ENCODE measurements at places on chromosomes 5 and 9.

- H3K4me3 ChIP-seq = no peak overlapping the region
- H3K27me3 ChIP-seq = no peaks in the 10 kb centered on the region
- DNase-seq = peak; percentile 87
- H3K36me3 ChIP-seq = no peaks in the 10 kb centered on the region
Measured at GRCh38 chr5:142826741-142827492, 56.7 kb downstream of the ARHGAP26 start.

- no peaks in the 10 kb centered on the region for H3K36me3 ChIP-seq
- no peaks in the 10 kb centered on the region for H3K27me3 ChIP-seq
- H3K4me1 ChIP-seq = no peaks in the 10 kb centered on the region
- no peak for DNase-seq
Measured at GRCh38 chr5:36642089-36642488, 35.7 kb downstream of the SLC1A3 start.

GRCh38 chr9:13811876-13812275 lies 502.1 kb downstream of the NFIB start:
- DNase-seq = no peak
- H3K27ac ChIP-seq = no peak overlapping the region
- no peaks in the 10 kb centered on the region for H3K27me3 ChIP-seq

DNA sequence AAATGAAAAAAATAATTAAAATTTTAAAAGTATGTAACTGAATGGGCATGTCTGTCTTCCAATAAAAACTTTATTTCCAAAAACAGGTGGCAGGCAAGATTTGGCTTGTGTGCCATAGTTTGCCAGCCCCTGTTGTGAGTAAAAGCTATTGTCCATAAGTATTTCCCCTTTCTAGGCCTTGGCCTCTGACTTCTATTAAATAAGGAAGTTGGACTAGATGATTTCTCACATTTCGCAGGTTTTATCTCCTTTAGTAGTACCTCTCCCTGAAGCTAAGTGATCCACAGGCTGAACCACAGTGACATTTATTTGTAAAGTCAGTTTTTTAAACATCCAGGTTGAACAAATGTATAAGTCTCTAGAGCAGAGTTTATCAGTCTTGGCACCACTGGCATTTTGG lies 41.3 kb downstream of the RECK start:
- no peak overlapping the region for H3K27ac ChIP-seq
- DNase-seq = no peak
- H3K4me1 ChIP-seq = peaks cover 10% of the 10 kb centered on the region
- H3K27me3 ChIP-seq = no peaks in the 10 kb centered on the region

DNA sequence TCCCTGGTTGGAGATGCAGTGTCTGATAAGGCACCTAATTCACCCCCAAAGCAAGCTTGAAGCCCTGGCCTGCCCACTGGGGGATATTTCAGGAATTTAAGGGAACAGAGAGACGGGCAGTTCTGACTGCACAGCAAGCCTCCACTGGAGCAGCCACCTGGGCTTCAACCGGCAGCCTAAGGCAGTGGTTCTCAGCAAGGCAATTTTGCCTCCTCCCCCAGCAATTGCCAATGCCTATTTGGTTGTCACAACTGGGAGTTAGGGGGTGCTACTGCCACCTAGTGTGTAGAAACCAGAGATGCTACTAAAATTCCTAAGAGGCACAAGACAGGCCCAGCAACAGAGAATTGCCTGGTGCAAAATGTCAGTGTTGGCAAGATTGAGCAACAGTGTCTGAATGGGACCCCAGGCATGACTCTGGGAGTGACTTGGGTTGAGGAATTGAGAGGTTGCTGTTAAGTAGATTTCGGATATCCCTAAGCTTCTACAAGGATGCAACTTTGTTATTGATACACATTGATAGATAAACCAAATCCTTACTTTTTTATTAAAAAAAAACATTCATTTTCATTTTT lies 58.7 kb upstream of the CTSL start:
- H3K36me3 ChIP-seq = peaks cover 20% of the 10 kb centered on the region
- H3K4me3 ChIP-seq = no peak overlapping the region
- no peaks in the 10 kb centered on the region for H3K4me1 ChIP-seq
- H3K27ac ChIP-seq = no peak overlapping the region

DNA sequence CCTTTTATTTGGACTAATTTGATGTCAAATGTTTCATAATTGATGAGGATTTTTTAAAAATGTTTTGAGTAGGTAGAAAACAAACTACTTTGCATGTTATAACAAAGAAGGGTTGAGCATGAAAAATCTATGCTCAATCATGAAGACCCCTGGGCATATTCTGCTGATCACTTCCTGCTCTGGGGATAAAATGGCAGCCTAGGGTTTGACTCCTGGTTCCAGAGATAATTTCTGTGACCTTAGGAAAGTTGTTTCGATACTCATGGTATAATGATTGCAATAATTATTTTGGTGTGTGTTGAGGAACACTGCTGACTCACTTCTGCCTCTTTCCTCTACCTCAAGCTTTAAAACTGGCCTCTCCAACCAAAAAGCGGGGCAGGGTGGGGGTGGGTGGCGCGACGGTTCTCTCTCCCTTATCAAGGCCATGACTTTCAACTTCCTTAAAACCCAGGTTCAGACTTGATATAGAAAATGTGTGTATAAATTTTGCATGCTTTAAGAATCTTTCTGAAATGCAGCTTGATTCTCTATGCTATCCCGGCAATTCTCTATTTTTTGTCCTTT lies 6.0 kb upstream of the PIP5K1B start:
- no peaks in the 10 kb centered on the region for H3K36me3 ChIP-seq
- H3K4me1 ChIP-seq = no peaks in the 10 kb centered on the region

DNA sequence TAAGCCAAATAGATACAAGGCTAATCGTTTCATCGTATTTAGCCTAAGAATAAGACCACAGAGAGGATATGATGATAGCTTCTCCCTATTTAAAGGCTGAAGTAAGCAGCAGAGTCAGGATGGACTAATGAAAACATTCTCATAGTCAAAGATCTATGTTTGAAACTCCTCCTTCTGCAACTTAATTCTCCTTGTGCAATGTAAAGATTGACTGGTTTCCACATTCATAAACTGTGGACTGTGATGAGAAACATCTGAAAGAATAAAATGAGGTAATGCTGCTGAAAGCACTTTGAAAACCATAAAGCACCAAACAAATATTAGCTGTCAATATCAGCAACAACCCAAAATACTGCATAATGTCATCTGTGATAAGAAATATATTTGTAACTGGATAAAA lies 361.9 kb downstream of the CSNK1G3 start:
- peaks cover 15% of the 10 kb centered on the region for H3K4me1 ChIP-seq
- H3K27me3 ChIP-seq = no peaks in the 10 kb centered on the region
- H3K36me3 ChIP-seq = no peaks in the 10 kb centered on the region
- DNase-seq = no peak
- H3K4me3 ChIP-seq = no peak overlapping the region

GRCh38 chr9:99752417-99753109 lies 69.1 kb upstream of the NR4A3 start:
- H3K27ac ChIP-seq = no peak overlapping the region
- no peaks in the 10 kb centered on the region for H3K4me1 ChIP-seq
- H3K36me3 ChIP-seq = no peaks in the 10 kb centered on the region
- H3K27me3 ChIP-seq = no peaks in the 10 kb centered on the region
- DNase-seq = no peak
- H3K4me3 ChIP-seq = no peak overlapping the region

GRCh38 chr9:6873857-6874256 lies 116.1 kb downstream of the KDM4C start:
- H3K36me3 ChIP-seq = no peaks in the 10 kb centered on the region
- no peaks in the 10 kb centered on the region for H3K27me3 ChIP-seq
- H3K27ac ChIP-seq = no peak overlapping the region

DNA sequence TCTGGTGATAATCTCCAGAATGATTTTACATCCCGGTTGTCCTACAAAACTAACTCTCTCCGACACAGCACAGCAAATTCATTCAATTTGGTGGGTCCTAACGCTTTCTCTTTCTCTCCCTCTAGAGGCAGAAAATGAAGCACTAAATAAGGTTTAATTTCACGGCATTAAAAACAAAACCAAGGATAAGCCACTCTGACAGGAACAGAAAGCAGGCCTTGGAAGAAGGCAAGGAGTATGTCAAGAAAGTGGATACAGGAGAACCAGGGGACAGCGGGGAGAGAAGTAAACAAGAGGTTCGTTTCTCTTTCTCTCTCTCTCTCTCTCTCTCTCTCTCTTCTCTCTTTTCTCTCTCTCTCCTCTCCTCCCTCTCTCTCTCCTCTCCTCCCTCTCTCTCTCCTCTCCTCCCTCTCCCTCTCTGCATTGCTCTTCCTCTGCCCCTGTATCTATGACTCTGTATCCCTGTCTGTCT lies 49.8 kb downstream of the EBF1 start:
- peak overlapping the region; percentile 64 for H3K27ac ChIP-seq
- H3K27me3 ChIP-seq = no peaks in the 10 kb centered on the region
- no peaks in the 10 kb centered on the region for H3K36me3 ChIP-seq

DNA sequence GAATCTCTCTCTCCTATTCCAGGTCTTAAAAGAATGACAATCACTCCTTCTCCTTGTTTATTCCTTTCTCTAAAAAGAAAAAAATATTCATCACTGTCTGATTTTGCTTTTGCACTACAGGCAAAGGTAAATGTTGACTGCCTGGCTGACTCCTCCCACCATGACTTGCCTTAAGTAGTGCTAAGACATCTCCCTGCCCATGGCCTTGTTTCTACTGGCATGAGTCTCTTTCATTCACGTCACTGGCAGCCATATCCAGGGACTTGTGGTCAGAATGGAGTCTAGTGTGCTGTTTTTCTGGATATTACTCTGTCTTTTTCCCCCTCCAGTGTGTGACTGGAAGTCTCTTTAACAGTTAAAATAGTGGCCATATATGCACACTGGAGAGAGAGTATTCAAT lies 522.9 kb upstream of the DAB2 start:
- no peaks in the 10 kb centered on the region for H3K4me1 ChIP-seq
- H3K36me3 ChIP-seq = no peaks in the 10 kb centered on the region
- no peak overlapping the region for H3K27ac ChIP-seq
- no peaks in the 10 kb centered on the region for H3K27me3 ChIP-seq

- no peak for DNase-seq
- H3K4me3 ChIP-seq = no peak overlapping the region
- no peaks in the 10 kb centered on the region for H3K27me3 ChIP-seq
- no peaks in the 10 kb centered on the region for H3K36me3 ChIP-seq
- no peaks in the 10 kb centered on the region for H3K4me1 ChIP-seq
Measured at GRCh38 chr5:151738125-151738848, 20.1 kb downstream of the ATOX1 start.

DNA sequence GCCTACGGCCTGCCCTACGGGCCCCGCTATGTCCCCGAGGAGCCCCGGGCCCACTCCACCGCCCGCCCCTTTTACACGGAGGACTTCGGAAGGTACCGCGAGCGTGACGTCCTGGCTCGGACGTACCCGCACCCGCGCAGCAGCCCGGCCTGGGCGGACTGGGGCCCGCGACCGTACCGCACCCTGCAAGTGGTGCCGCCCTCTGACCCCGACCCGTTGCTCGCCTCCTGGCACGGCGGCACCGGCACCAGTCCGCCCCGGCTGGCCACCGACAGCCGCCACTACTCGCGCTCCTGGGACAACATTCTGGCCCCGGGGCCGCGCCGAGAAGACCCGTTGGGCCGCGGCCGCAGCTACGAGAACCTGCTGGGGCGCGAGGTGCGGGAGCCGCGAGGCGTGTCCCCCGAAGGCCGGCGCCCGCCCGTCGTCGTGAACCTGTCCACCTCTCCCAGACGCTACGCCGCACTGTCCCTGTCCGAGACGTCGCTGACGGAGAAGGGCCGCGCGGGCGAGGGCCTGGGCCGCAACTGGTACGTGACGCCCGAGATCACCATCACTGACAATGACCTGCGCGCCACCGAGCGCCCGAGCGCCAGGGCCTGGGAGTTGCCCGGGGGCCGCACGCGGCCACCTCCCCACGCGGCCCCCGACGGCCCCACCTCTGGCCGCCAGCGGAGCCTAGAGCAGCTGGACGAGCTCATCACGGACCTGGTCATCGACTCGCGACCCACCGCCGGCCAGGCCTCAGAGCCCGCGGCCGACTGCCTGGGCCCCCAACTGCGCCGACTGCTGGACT lies 3.4 kb downstream of the AJM1 start:
- H3K27ac ChIP-seq = no peak overlapping the region
- no peak overlapping the region for H3K4me3 ChIP-seq
- peaks cover 3% of the 10 kb centered on the region for H3K27me3 ChIP-seq
- no peak for DNase-seq
- H3K4me1 ChIP-seq = peaks cover 38% of the 10 kb centered on the region

DNA sequence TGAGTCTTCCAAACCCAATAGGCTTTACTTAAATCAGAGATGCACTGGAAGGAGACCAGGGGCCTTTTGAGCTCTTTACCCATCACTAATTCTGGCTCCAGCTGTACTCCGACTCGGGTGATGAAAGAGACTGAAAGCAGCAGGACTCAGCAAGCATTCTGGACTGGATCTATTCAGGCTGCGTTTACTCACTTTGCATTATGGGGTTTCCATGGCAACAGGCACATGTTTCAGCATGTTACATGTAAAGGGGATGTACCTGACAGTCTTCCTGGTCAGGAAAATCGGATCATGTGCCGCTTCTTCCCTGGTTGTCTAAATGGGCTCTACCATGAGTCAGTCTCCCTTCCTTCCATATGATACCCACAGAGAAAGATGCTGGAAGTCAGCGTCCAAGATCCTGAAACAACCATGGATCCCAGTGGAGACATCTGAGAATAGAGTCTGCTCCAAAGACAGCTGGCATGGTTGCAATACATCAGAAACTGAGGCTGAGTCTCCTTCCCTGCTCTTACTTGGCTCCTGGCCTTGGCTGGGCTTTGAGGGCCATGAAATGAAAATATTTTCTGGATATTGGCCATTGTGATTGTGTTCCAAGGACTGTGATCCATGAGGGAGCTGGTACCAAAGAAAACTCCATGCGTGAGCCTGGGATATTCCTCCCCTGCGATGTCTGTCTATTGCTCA lies 102.5 kb upstream of the TNC start:
- no peaks in the 10 kb centered on the region for H3K27me3 ChIP-seq
- H3K4me3 ChIP-seq = no peak overlapping the region
- no peak overlapping the region for H3K27ac ChIP-seq
- H3K4me1 ChIP-seq = no peaks in the 10 kb centered on the region
- H3K36me3 ChIP-seq = no peaks in the 10 kb centered on the region

DNA sequence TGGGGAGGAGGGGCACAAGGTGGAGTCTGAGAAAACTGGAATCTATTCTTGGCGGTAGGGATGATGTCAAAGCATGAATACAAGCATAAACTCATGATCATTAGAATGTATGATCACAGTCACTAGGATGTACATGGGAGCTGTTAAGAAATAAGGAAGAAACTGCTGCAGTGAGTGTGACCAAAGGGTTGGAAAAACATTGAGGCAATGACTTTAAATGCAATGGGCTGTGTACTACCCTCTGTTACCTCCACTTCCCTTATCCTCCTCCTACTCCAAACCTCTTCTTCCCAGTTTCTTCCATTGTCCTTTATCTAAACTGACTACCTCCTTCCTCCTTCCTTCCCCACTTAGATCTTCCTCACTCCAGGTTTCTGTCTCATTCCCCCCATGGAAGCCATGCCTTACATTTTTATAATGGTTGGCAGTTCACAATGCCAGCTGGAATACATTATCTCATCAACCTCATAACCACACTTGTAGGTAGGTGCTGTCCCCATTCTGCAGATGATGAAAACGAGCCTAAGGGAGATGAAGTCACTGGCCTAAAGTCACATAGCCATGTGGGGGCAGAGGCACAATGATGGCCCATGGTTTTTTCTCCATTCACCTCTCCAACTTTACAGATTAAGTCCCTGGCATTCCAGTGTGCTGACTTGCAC lies 21.9 kb upstream of the TNFSF15 start:
- no peaks in the 10 kb centered on the region for H3K36me3 ChIP-seq
- no peak overlapping the region for H3K4me3 ChIP-seq
- no peaks in the 10 kb centered on the region for H3K4me1 ChIP-seq
- no peaks in the 10 kb centered on the region for H3K27me3 ChIP-seq

All from kidney (tissue), 22 donors.